ENCODE measurements at places on chromosomes 3 and 15. TPM values are rescaled to one million over a fixed set of nuclear protein-coding genes. Genes with fewer than 3 reads are reported as not detected.

HRG gene
- not detected for total RNA-seq

CDHR4 gene
- total RNA-seq = not detected

WDR93 gene
- not detected for total RNA-seq

MELTF gene
- 41.9 TPM for total RNA-seq

CFAP91 gene
- total RNA-seq = 0.05 TPM

RAP2B gene
- total RNA-seq = 21.2 TPM

LRRC34 gene
- total RNA-seq = 4.6 TPM

SNTN gene
- total RNA-seq = not detected

SLITRK3 gene
- not detected for total RNA-seq

GOLIM4 gene
- total RNA-seq = 51.8 TPM

FBXW12 gene
- total RNA-seq = not detected

SI gene
- total RNA-seq = not detected

TNNC1 gene
- not detected for total RNA-seq

TLR9 gene
- total RNA-seq = not detected

FETUB gene
- total RNA-seq = not detected

PLSCR5 gene
- total RNA-seq = not detected

KY gene
- total RNA-seq = 0.25 TPM

PRSS50 gene
- total RNA-seq = not detected

TMA7 gene
- total RNA-seq = 375 TPM

CNTN6 gene
- total RNA-seq = not detected

GORASP1 gene
- 33.7 TPM for total RNA-seq

ITIH3 gene
- not detected for total RNA-seq

PARP15 gene
- total RNA-seq = 0.44 TPM

RTP1 gene
- total RNA-seq = not detected

NLGN1 gene
- total RNA-seq = 6.1 TPM

MRPL46 gene
- total RNA-seq = 18.1 TPM

ABTB1 gene
- total RNA-seq = 15.1 TPM

STAB1 gene
- 4.4 TPM for total RNA-seq

MUSTN1 gene
- not detected for total RNA-seq

MBD4 gene
- total RNA-seq = 18.1 TPM

PYGO1 gene
- 7.1 TPM for total RNA-seq

SKOR1 gene
- total RNA-seq = not detected

SPESP1 gene
- 8.1 TPM for total RNA-seq

FEZF2 gene
- total RNA-seq = not detected

ISLR2 gene
- total RNA-seq = not detected

DOCK3 gene
- 0.05 TPM for total RNA-seq

PPARG gene
- 60.0 TPM for total RNA-seq

FOXB1 gene
- not detected for total RNA-seq

SLC24A5 gene
- total RNA-seq = not detected

GOLGA8A gene
- total RNA-seq = 9.3 TPM

CALML4 gene
- total RNA-seq = 1.1 TPM

FSD2 gene
- not detected for total RNA-seq

SLC28A2 gene
- not detected for total RNA-seq

SMCO1 gene
- total RNA-seq = not detected

LTK gene
- total RNA-seq = not detected

IP6K2 gene
- total RNA-seq = 63.0 TPM

KLHL40 gene
- total RNA-seq = not detected

Measured in cardiac ventricle fibroblast (primary cell).